ENCODE measurements at places on chromosomes 5 and 9.

- DNase-seq = no peak
Observed at GRCh38 chr5:143241892-143242291, 161.6 kb downstream of the NR3C1 start.

- no peak for DNase-seq
Observed at GRCh38 chr5:58401701-58402100, 58.2 kb downstream of the PLK2 start.

DNA sequence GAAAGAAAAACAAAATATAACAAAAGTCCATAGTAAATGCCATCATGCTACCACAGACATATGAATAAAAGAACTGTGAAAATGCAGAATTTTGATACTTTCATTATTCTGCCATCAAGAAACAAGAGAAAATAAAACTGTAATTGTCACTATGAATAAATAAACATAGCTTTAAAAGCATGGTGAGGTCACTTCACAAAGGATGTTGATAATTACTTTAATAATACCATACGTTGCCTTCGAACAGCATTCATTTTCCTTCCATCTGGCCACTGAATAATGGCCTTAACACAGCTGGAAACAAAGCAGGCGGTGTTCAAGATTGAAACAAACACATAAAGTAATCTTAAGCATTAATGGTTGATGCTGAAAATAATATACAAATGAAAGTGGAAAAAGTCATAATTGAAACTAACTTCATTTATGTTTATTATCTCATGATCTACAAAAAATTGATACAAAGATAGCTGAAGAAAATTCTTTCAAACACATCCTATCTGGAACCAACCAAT, 102.0 kb downstream of the AGTPBP1 start:
- DNase-seq = no peak

DNA sequence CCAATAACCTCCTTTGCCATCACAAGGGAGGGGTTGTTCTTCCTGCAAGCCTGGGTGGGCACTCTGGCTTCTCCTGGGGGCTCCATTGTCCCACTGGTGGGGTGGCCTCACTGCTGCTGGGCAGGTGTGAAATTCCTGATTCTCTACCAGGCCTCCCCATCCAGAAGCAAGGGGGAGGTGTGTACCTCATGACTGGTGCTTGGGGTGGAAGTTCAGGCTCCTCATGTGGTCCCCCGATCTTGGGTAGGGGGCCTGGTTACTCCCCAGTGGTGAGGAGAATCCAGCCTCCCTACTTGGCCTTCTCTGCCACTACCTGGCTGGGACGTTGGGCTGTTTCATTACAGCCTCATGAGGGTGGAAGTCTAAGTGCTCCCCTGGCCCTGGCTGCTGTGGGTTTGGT, 433.9 kb downstream of the IRX2 start:
- no peak for DNase-seq

GRCh38 chr9:100160021-100160420, 61.0 kb downstream of the INVS start:
- DNase-seq = no peak

DNA sequence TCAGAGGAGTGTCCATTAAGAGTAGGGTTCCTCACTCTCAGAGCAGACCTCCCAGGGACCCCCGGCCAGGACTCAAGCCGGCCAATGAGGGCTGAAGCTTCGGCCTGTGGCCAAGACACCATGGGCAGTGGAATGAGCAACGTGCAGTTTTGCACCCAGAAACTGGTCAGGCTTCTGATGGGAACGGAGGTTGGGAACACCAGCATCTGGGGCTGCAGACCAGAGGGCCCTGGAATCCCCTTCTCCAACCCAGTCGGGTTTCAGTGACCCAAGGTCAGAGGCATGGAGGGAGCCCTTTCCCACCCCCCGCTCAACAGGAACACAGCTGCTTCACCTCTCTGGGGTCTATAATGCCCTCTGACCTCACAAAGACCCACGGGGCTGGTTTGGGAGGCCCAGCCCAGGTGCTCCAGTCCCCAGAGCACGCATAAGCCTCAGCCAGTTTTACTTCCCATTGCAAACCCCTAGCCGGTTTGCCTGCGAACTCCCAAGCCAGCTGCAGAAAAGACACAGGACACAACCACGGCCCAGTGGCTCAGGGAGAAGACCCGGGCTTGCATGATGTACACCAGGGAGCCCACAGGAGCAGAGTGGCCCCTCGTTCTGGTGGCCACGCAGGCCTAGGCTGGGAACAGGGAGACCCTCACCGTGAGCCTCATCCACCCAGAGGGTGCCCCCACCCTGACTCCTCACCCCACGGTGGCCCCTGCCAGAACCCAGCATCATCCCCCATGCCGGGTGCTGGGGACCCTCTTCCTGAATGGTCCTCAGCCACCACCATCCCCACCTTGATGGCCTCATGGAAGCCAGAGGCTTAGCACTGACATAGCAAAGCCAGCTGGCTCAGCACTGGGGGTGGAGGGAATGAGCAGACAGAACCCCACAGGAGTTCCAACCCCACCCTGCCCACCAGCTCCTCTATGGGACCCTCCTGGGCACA, 30.6 kb downstream of the VAV2 start:
- DNase-seq = no peak

DNA sequence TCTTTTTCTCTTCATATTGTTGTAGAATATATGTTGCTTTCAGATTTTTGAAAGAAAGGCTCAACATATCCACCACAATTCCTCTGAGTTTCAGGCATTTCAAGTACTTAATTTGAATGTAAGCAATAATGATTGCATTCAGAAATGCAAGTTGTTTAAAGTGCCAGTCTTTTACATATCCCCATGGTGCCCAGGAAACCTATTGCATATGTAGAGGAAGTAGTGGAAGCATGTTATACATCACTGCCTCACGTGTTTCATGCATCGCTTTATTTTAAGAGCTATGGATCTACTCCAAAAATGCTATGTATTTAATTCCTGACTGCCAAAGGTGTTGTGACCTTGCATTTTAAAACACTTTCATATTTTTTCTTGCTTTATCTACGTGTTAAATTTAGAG, 28.1 kb downstream of the CPEB4 start:
- no peak for DNase-seq

DNA sequence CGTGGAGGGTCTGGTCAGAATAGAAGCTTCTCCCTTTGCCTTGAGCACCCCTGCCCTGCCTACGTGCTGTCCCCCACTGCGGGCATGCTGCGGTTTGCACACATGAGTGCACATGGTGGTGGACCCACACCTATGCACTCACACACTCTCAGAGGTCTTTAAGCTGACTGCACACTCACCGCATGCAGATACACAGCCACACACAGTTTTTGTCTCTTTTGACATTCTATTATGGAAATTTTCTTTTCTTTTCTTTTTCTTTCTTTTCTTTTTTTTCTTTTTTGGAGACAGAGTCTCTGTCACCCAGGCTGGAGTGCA, 584 bp upstream of the ARID3C start:
- no peak for DNase-seq

GRCh38 chr5:13115476-13115875, 829.0 kb downstream of the DNAH5 start:
- no peak for DNase-seq

- DNase-seq = no peak
Observed at GRCh38 chr5:139804800-139805397, 9.3 kb downstream of the PSD2 start.

GRCh38 chr5:306011-306805, 15.3 kb upstream of the AHRR start:
- DNase-seq = no peak

- peak; percentile 45 for DNase-seq
Observed at GRCh38 chr9:36772449-36773403, 200.0 kb downstream of the MELK start.

DNA sequence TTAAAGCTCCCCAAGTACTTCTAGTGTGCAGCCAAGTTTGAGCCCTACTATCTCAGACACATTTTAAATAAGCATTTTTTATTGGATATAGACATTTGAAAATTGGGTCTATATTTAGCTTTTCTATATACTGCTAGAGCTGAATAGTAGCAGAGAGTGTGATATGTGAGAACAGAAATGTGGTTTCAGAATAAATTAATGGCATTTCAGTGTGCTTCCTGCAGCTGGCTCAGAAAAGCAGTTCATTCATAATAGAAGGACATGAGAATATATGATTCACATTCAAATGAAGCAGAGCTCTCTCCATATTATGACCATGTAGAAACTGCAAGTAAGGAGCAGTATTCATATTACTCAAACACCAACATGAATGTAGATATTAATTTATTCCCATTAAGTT, 464.0 kb downstream of the PTPRD start:
- DNase-seq = no peak

DNA sequence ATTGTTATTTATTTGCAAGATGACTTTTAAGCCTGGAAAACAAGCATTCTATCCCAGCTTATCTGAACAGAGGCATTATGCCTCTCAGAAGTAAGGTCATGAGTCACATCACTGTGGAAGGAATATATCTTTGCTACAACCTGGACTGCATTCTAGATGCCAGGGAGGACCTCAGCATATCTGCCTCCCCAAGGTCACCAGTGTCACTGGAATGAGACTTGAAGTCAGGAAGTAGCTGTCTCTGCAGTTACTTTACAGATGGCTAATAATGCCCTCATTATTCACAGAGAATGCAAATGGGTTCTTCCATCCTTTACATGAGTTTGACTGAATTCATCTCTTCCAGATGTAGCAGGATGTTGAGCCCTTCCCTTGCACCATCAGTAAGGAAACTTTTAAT, 4.4 kb upstream of the FAM13B start:
- no peak for DNase-seq

DNA sequence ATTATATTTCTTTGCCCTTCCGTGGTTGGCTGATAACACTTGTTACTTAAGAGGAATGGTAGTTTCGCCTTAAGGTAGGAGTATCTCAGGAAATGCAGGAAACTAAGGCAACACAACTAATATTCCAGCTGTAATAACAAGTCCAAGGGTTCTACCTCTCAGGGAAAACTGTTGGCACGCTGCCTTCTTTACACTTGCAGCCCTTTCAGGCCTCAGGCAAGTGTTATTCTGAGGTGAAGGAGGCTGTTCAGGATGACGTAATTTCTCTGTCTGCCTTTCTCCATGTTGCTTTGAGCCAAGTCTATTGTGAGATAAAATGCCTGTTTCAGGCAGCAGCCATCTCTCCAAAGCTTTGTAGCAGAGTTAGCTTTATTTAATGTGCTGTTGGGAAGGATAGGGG, 38.0 kb downstream of the VCAN start:
- DNase-seq = no peak

DNA sequence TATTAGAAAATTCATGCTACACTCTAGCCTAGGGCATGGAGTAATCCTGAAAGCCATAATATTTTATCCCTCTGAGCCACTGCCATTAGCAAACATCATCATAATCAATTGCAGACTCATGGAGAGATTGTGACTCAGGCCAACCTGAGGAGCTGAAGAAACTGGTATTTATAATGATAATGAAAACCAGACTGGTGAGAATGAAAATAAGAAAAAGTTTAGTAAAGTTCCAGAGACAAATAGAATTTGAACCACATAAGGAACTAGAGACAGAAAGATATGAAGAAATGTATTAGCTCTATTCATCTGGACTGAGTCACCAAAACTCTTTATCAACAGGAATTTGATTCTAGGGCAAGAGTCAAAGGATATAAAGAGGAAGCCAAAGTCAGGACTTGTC, 158.7 kb downstream of the DRD1 start:
- no peak for DNase-seq

- DNase-seq = no peak
Observed at GRCh38 chr5:156707750-156708149, 142.3 kb upstream of the PPP1R2B start.

DNA sequence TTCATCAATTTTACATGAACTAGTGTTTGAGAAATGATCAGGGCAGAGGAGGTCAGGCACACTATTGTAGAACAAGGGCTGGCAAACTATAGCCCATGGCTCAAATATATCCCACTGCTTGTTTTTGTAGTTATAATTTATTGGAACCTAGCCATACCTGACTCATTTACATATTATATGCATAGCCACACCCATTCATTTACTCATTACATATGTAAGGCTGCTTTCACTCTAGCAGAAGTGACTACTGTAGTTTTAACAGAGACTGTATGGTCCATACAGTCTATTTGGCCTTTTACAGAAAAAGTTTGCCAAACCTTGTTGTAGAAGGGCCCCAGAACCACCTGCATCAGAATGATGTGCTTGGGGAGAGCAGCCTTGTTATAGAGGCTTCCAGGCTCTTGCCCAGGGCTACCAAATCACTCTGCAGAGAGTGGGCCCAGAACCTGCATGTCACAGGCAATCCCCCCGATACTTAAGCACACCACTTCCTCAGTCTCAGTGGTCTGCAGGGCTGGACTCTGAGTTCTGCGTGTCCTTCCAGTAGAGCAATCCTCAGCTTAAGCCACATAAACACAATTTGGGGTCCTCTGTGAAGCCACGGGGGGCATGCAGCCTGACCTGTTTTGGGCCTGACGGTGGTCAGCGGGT, 6.7 kb downstream of the ANKS6 start:
- no peak for DNase-seq

- DNase-seq = no peak
Observed at GRCh38 chr9:20325008-20325407, 297.3 kb downstream of the MLLT3 start.

GRCh38 chr5:6723122-6723815, 10.0 kb downstream of the TENT4A start:
- no peak for DNase-seq

DNA sequence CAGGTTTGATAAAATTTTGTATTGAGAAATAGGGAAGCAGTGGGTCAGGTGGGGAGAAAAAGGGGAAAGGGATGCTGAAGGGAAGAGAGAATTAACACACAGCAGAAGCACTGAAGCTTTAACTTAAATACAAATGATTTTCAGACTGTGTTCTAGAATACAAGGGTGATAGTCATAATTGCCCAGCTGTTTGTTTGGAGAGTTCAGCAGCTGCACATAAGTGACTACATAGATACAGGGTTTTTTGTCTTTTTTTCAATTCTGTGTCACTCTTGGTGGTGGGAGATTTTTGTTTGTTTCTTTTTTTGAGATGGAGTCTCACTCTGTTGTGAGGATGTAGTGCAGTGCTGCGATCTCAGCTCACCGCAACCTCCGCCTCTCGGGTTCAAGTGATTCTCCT, 590.4 kb upstream of the SEMA6A start:
- DNase-seq = no peak

DNA sequence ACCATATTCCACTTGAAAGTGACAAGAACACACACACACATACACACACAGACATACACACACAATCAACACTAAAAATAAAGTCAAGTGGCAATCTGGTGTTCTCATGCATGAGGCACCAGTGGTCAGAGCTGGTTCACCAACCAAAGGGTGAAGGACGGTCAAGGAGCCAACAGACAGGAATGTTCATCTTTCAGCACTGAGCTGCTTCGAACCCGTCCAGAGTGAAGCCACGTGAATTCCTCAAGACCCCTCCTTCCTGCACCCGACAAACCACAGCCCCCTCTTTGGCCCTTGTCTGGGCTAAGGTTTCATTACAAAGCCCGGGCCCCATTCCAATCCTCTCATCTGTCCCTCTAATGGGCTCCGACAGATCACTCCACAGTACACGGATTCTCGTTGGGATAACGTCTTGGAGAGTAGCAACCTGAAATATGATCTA, 84.5 kb upstream of the SMIM23 start:
- no peak for DNase-seq

Measured in hematopoietic multipotent progenitor cell treated with erythropoietin and hydrocortisone succinate and interleukin-3 and kit ligand, for 6 days (in vitro differentiated cells).